GM04503 (cell line): ENCODE measurements at places on chromosomes 2 and 18.

GRCh38 chr2:112726487-112727190 is 5.8 kb downstream of the NT5DC4 start:
- peak; percentile 39 for DNase-seq

DNA sequence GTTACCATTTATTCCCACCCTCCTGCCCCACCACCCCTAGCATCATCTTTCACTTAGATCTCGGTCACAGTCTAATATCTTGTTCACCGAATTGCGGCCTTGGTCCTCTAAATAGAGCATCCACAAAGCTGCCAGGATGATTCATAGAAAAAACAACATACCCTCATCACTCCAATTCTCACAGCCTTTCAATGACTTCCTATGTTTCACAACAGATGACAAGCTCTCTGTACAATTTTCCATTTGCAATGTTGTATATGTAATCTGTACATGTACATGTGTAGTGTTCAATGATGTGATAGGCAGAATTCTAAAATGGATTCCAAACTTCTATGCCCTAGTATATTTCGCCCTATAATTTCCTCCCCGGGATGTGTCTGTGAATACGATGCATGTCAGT is 675.6 kb upstream of the CELF4 start:
- DNase-seq = no peak

DNA sequence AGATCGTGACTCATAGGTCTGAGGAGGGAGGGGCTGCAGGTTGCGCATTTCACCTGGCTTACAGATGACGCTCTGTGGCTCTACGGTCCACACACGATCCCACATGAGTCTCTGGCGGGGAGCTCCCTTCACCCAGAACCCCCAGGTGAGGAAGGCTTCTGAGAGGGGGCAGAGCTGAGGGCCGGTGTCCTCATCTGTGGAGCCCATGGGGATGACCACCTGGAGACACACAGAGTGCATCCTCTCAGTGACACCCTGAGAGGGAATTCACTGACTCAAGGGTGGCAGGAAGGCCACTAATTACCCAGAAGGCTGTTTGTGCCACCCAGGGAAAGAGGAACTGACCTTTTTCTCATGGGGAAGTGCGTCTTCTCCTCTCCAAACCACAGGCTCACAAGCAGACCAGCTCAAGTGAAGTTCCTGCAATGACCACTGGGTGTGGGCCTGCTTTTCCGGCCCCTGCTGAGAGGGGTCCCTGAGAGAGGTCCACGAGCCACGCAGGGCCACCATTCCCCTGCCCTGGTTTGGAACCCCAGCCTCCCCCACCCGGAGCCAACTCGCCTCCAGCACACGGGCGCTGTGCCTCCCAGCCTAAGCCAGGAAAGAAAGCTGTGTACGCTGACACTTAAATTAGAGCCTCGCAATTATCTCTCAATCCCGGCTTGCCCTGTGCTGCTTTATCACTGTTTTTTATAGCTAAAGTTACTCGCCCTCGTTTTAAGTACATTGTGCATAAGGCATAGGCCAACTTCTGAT is 114.1 kb downstream of the BCL11A start:
- DNase-seq = no peak

- DNase-seq = no peak
These were observed 127.7 kb downstream of the TNS1 start for GRCh38 chr2:217875138-217875537.

DNA sequence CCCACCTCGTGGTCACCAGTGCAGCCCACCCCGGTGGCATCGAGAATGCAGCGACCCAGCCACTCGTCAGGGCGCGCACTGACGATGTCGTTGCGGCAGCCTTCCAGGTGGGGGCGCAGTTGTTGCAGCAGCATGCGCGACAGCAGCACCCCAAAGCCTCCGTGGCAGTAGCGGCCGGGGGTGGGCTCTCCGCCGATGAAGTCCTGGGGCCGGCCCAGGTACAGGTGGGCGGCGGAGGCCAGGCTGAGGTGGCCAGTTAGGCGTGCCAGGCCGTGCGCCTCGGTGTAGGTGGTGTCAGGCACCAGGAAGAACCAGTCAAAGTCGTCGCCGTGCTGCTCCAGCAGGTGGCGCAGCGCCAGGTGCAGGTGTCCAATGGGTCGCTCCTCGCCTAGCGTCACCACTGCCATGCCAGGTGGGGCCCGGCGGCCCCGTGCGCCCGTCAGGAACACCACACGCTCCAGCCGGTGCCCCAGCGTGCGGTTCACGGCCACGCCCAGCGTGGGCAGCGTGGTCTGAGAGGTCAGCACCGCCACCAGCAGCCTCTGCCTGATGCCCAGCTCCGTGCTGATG is 1.9 kb downstream of the CHPF start:
- no peak for DNase-seq

- DNase-seq = no peak
These were observed 18.0 kb downstream of the FZD7 start for GRCh38 chr2:202051499-202052161.

DNA sequence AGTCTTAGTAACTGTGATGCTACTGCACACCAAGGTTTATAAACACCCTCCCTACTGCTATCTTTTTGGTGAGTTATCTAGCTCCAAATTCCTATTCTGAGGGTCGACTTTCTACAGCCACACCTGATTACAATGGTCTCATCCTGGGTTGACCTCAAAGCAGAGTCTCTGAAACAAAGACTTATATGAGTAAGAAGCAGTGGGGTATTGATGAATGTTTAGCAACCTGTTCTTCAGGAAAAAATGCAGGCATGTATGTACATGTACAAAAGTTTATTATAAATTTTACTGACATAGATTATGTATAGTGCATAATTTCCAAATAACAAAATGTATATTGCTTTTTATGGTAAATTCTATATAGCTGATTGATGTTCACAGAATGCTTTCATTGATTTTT is 51.6 kb upstream of the FMNL2 start:
- no peak for DNase-seq

- DNase-seq = no peak
These were observed 91.6 kb downstream of the ACKR3 start for GRCh38 chr2:236661061-236661761.

DNA sequence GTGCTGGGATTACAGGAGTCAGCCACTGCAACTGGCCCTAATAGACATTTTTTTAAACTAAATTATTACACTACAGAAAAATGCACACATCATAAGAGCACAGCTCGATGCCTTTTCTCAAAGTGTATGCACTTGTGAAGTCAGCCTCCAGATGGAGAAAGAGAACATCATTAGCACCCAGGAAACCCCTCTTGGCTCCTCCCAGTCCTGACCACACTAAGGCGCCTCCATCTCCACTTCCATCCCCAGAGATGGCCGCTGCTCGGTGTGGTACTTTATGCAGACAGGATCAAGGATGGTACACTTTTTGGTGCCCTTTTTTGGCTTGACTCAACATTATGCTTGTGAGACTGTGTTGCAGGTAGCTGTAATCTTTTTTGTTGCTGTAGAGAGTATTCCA is 34.8 kb downstream of the RRM2 start:
- no peak for DNase-seq

DNA sequence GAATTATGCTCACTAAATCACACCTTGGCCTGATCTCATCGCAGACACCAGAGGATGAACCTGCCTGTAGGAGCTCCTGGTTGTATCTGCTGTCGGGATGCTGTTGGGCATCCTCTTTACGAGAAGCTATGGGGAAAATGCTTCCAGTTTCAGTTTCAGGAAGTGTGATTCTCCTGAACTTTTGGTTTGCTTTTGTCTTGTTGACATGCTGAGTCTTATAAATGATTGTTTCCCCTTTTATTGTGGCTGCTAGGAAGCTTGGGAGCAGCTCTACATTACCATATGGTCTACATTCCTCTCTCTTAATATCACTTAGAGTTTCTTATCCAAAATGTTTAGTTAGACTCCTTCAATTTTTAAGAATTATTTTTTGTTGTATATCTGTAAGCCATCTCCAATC is 227.5 kb downstream of the MTX2 start:
- DNase-seq = no peak

- no peak for DNase-seq
These were observed 19.8 kb downstream of the IWS1 start for GRCh38 chr2:127506510-127506909.

DNA sequence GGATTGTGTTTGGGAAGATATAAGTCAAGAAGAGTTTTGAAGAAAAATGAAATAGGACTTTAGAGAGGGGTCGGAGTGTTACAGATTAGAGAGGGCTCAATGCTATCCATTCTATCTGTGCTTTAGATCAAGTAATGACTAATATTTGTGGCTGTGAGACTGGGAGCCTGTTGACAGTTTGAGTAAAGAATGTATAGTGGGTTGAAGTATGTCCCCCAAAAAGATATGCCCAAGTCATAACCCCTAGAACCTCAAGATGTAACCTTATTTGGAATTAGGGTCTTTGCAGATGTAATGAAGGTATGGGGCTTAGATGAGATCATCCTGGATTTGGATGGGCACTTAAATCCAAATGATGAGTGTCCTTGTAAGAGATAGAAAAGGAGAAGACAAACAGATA is 55.3 kb upstream of the SERPINE2 start:
- no peak for DNase-seq
